Stomach (tissue), 19 donors: ENCODE measurements at places on chromosomes 3 and 15. TPM values are rescaled to one million over a fixed set of nuclear protein-coding genes. Genes with fewer than 3 reads are reported as not detected.

The MST1 gene
- 108 TPM for total RNA-seq

The FRG2C gene
- not detected for total RNA-seq

The CCR3 gene
- total RNA-seq = not detected

The OR5K2 gene
- total RNA-seq = not detected

The DNAJB11 gene
- total RNA-seq = 17.0 TPM

The TUSC7 gene
- total RNA-seq = not detected

The OIP5 gene
- 5.2 TPM for total RNA-seq
